ENCODE measurements at places on chromosomes 2 and 18.

- no peak for DNase-seq
Observed at GRCh38 chr18:46831434-46831833, 74.6 kb upstream of the ST8SIA5 start.

DNA sequence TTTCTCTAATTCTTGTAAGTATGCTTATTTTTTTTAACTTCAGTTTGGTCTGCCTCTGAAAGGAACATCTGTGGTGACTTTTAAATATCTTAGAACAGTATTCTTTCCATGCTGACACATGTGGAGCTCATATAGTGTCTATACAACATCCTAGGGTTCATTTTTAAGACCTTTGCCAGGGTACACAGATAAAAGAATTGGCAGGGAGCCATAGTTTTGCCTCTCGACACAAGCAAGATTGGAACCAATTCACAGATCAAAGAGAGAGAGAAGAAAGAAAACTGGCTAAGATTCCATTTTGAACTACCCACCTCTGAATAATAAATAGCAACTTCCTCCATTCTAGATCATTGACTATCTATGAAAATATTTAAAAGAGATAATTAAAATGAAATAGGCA, 142.7 kb upstream of the ST6GAL2 start:
- DNase-seq = peak; percentile 6

- peak; percentile 16 for DNase-seq
Observed at GRCh38 chr18:35661483-35662146, 80.1 kb downstream of the GALNT1 start.

DNA sequence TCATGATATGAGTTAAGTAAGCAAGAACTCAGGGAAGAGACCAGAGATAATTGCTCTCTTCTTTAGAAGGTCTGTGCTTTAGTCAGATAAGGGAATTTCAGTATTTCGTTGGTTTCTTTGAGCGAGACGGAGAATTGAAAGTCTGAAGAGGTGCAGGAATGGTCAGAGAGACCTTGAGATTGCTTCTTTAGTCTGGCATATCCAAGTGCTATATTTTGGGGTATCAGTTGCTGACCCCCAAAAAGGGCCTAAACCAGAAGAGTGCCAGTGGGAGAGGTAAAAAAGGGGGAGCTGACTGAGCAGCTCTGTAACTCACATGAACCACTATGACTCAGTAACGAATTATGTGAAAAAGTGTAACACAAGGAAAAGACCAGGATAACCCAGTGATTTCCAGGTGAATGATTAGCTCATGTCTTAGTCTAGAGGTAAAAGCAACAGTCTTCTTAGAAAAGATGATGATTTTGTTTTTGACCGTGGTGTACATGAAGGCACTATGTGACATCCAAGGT, 932.9 kb downstream of the TDRD15 start:
- DNase-seq = no peak

DNA sequence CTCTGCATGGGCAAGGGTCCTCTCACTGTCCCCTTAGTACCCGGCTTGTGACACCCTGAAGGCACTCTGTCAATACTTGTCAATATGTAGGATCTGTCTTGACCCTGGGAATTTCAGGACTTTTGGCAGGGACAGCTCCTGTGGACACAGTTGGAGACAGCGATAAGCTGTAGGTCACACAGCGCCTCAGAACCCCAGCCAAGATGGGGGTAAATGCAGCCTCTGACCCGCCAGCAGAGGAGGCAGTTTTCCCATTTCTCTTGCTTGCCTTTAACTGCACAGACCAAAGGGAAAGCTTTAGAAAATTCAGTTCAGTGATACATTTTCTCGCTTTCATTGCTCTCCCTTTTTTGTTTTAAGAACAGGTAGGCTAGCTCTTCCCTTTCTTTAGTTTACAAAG, 54.8 kb upstream of the KLHL29 start:
- DNase-seq = peak; percentile 44

- DNase-seq = no peak
Observed at GRCh38 chr2:44940732-44941464, 604 bp upstream of the SIX3 start.
